Keratinocyte (primary cell): ENCODE measurements at places on chromosomes 13 and 19. TPM values are rescaled to one million over a fixed set of nuclear protein-coding genes. Genes with fewer than 3 reads are reported as not detected.

Gene KLK14
- 0.05 to 0.63 TPM (median 0.10 TPM) in 3 replicates for polyA plus RNA-seq

- peaks cover 17% of the 10 kb centered on the region for H3K4me1 ChIP-seq
- H3K27me3 ChIP-seq, result no peaks in the 10 kb centered on the region
- no peak overlapping the region for H3K4me3 ChIP-seq
- no peak for DNase-seq
- no peak overlapping the region for H3K27ac ChIP-seq
Observed at GRCh38 chr13:110109910-110110309, 197.0 kb downstream of the COL4A1 start.

GRCh38 chr19:58570770-58571574 lies 2.2 kb downstream of the MZF1 start:
- H3K36me3 ChIP-seq, result peaks cover 13% of the 10 kb centered on the region
- H3K4me3 ChIP-seq, result no peak overlapping the region
- DNase-seq, result no peak
- H3K4me1 ChIP-seq, result peaks cover 12% of the 10 kb centered on the region

GRCh38 chr19:44951179-44952159 lies 3.7 kb upstream of the CLPTM1 start:
- peaks cover 3% of the 10 kb centered on the region for H3K36me3 ChIP-seq
- no peak overlapping the region for H3K27ac ChIP-seq
- H3K27me3 ChIP-seq, result no peaks in the 10 kb centered on the region
- no peak for DNase-seq
- H3K4me1 ChIP-seq, result peaks cover 14% of the 10 kb centered on the region
- H3K4me3 ChIP-seq, result no peak overlapping the region

GRCh38 chr19:33300009-33300893 lies 2.1 kb downstream of the CEBPA start:
- H3K27ac ChIP-seq, result no peak overlapping the region
- DNase-seq, result no peak
- peaks cover 57% of the 10 kb centered on the region for H3K4me1 ChIP-seq

- H3K36me3 ChIP-seq, result peaks cover 4% of the 10 kb centered on the region
- H3K4me3 ChIP-seq, result peak overlapping the region; percentile 30
- H3K4me1 ChIP-seq, result peaks cover 13% of the 10 kb centered on the region
- peak; percentile 26 for DNase-seq
Observed at GRCh38 chr19:34430738-34431625, 2.8 kb downstream of the UBA2 start.

Gene CYP2A6
- not detected in 3 replicates for polyA plus RNA-seq

Gene CCNA1
- 0.60 to 1.1 TPM (median 0.80 TPM) in 3 replicates for polyA plus RNA-seq

DNA sequence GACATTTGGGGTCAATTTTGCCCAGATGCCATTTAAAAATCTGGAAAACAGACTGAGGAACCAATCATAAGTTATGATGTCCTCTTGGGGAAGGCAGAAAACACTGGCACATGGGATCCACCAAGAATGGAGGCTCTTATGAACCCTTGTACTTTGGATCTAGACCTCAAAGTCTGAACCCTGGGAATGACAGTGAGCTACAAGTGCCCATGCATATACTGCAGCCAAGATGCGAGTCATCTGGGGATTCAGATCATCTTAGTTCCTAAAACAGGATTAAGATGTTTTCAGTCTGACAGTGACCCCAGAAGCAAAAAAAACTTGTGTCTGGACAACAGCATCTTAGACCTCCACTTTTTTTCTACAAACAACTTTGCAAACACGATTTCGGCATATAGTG lies 100.2 kb upstream of the SIAH3 start:
- H3K27ac ChIP-seq, result no peak overlapping the region
- H3K27me3 ChIP-seq, result no peaks in the 10 kb centered on the region
- DNase-seq, result no peak
- no peaks in the 10 kb centered on the region for H3K4me1 ChIP-seq
- no peaks in the 10 kb centered on the region for H3K36me3 ChIP-seq

DNA sequence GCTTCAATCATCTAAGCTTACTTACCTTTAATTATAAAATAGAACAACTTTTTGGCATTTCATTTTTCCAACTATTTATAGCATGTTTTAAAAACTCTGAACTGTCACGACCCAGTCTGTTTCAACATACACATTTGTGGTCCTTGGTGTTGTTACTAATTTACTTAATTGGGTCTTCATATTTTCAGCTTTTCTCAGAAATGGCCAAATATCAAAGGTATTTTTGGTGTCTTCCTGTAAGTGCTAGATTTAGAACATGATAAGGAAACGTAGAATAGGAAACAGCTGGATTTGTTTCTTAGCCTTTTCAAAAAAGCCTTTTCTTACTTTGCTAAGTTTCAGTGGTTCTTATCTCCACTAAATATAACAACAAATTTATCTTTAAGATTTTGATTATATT lies 11.4 kb downstream of the LPAR6 start:
- H3K36me3 ChIP-seq, result no peaks in the 10 kb centered on the region
- H3K27ac ChIP-seq, result peak overlapping the region; percentile 81
- no peaks in the 10 kb centered on the region for H3K27me3 ChIP-seq
- H3K4me3 ChIP-seq, result no peak overlapping the region
- H3K4me1 ChIP-seq, result peaks cover 49% of the 10 kb centered on the region

Gene ANKRD10
- 27.8 to 58.1 TPM (median 34.5 TPM) in 3 replicates for polyA plus RNA-seq

Gene ZIC5
- not detected in 3 replicates for polyA plus RNA-seq

DNA sequence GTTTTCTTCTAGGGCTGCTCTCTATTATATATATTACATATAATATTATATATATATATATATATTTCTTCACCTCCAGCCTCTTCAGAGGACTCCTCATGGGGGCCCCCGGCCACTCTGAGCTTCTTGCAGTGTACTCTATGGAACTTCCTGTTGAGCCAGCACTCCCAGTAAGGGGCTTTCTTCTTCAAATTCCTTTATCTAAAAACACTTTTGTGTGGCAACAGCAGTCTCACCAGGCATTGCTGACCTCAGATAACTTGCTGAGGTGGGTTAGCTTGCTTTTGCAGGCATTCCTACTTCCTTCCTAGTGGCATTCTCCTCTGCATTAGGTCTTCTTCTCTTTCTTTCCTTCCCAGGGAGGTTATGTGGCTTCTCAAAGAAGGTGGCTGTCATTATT lies 381.5 kb downstream of the MYO16 start:
- no peak for DNase-seq
- no peaks in the 10 kb centered on the region for H3K4me1 ChIP-seq
- H3K27ac ChIP-seq, result no peak overlapping the region
- no peaks in the 10 kb centered on the region for H3K27me3 ChIP-seq

DNA sequence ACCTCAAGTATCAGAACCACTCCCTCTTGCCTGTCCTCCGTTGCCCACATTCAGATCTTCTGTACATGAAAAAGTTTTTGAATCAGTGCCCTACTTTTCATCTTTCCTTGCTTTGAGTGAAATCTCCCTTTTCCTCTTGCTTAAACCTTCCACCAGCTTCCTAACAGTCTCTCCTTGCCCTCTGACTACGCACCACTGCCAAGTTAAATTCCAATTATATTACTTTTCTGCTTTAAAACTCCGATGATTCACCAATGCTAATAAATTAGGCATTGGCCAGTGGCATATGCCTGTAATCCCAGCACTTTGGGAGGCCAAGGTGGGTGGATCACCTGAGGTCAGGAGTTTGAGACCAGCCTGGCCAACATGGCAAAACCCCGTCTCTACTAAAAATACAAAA lies 30.7 kb upstream of the RFXAP start:
- H3K4me3 ChIP-seq, result no peak overlapping the region
- no peaks in the 10 kb centered on the region for H3K36me3 ChIP-seq
- no peaks in the 10 kb centered on the region for H3K27me3 ChIP-seq
- H3K4me1 ChIP-seq, result no peaks in the 10 kb centered on the region
- DNase-seq, result no peak

DNA sequence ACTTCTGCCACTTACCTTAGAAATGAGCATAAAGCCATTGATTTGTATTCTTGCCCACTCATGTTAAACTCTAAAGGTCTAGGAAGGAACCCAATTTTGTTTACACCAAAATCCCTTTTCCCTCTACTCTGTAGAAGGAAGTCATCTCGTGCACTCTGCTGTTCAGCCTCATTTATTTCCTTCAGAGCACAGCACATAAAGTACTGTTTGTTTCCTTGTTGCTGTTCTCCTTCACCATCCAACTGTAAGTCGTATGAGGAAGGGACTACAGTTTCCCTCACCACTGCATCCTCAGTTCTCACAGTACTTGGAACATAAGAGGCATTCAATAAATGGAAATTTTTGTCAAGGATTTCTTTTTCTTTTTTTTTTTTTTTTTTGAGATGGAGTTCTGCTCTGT lies 24.6 kb downstream of the CDADC1 start:
- peaks cover 1% of the 10 kb centered on the region for H3K36me3 ChIP-seq
- H3K4me3 ChIP-seq, result no peak overlapping the region

DNA sequence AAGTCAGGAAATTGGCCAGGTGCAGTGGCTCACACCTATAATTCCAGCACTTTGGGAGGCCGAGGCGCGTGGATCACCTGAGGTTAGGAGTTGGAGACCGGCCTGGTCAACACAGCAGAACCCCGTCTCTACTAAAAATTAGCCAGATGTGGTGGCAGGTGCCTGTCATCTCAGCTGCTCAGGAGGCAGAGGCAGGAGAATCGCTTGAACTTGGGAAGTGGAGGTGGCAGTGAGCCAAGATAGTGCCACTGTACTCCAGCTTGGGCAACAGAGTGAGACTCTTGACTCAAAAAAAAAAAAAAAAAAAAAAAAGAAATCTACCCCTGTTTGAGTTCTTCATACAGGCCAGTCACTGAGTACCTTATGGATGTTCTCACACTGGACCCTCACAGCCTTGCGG lies 42.0 kb downstream of the SLC15A1 start:
- H3K27ac ChIP-seq, result no peak overlapping the region
- no peak for DNase-seq
- H3K4me3 ChIP-seq, result no peak overlapping the region
- no peaks in the 10 kb centered on the region for H3K36me3 ChIP-seq
- no peaks in the 10 kb centered on the region for H3K27me3 ChIP-seq

DNA sequence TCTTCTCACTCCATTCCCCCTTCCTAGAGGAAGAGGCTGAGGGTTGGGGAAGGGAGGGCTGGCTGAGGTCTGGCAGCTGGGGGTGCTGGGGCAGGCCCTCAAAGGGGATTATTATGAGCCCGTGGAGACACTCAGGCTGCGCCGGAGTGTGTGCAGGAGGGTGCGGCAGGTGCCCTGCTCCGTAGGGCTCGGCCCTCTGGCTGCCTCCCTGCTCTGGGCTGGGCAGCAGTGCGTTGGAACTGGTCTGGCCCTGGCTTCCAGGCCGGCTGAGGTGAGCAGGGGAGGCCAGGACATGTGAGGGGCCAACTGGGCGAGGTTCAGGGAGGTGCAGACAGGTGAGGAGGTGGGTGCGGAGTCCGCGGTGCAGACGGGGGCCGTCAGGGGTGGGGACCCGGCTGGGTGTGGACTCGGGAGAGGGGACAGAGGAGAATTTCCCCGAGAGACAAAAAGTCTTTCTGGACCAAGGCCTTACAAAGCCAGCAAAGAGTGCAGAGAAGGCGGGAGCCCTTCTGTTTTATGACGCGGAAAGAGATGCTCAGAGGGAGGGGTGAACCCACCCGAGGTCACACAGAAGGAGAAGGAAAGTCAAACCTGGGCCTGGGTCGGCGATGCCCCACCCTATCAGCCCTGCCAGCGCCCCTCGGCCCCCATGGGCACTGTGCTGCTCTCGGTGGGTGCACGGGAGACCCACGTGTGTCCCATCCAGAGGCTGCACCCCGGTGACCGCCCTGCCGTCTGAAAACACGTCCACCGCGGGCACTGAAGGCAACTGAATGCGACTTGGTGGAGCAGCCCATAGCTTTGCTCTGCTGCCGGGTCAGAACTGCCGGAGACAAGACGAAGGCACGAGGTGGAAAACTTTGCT lies 31.0 kb downstream of the PIP5K1C start:
- H3K27me3 ChIP-seq, result no peaks in the 10 kb centered on the region
- no peak overlapping the region for H3K4me3 ChIP-seq
- no peak overlapping the region for H3K27ac ChIP-seq
- no peaks in the 10 kb centered on the region for H3K36me3 ChIP-seq
- H3K4me1 ChIP-seq, result peaks cover 7% of the 10 kb centered on the region

Gene ZNF284
- polyA plus RNA-seq, result 2.1 to 3.0 TPM (median 2.6 TPM) in 3 replicates

- no peaks in the 10 kb centered on the region for H3K27me3 ChIP-seq
- H3K27ac ChIP-seq, result no peak overlapping the region
- H3K4me3 ChIP-seq, result no peak overlapping the region
- no peak for DNase-seq
- H3K36me3 ChIP-seq, result peaks cover 20% of the 10 kb centered on the region
Observed at GRCh38 chr19:17060802-17061201, 14.4 kb downstream of the HAUS8 start.

DNA sequence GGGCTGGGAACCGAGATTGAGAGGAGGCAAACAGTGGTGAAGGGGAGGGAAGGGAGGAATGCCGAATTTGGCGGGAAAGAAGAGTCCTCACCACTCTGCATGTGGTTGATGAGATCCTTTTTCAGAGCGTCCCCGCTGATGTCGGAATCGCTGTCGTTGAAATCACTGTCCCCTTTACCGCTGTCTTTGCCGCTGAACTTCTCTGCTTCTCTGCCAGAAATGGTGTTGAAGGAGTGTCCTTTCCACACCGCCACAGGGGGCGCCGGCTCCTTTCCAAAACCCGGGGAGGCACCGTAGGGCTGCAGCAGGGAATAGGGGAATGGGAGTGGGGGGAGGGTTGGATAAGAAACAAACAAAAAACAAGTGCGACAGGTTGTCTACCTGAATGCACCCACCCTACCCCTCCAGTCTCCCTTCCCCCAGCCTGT lies 3.1 kb downstream of the PCDH8 start:
- no peak for DNase-seq
- H3K36me3 ChIP-seq, result no peaks in the 10 kb centered on the region
- H3K4me1 ChIP-seq, result no peaks in the 10 kb centered on the region

Gene CEACAM16
- polyA plus RNA-seq, result not detected in 3 replicates

Gene SIGLECL1
- polyA plus RNA-seq, result not detected in 3 replicates

GRCh38 chr19:23403581-23404324 lies 8.5 kb upstream of the ZNF91 start:
- no peak for DNase-seq
- no peak overlapping the region for H3K27ac ChIP-seq
- no peaks in the 10 kb centered on the region for H3K27me3 ChIP-seq
- H3K4me3 ChIP-seq, result no peak overlapping the region
- no peaks in the 10 kb centered on the region for H3K4me1 ChIP-seq

Gene ZNF497
- polyA plus RNA-seq, result 0.29 to 0.72 TPM (median 0.32 TPM) in 3 replicates

GRCh38 chr13:79671420-79671819 lies 190.5 kb downstream of the NDFIP2 start:
- H3K27me3 ChIP-seq, result no peaks in the 10 kb centered on the region
- H3K36me3 ChIP-seq, result no peaks in the 10 kb centered on the region
- peaks cover 24% of the 10 kb centered on the region for H3K4me1 ChIP-seq

- DNase-seq, result no peak
- no peak within 1 kb of the TSS for H3K27ac ChIP-seq
- H3K4me3 ChIP-seq, result no peak within 1 kb of the TSS
- H3K27me3 ChIP-seq, result peaks cover 8% of the 10 kb centered on the region
Observed at GRCh38 chr19:50513746-50514345, at the start of gene ASPDH. TSS of gene ASPDH (minus strand) at chr19:50513913. CDS start at chr19:50513823, 90 bp downstream.

Gene CD37
- polyA plus RNA-seq, result not detected in 3 replicates

Gene NAPSA
- 0.51 to 2.8 TPM (median 0.94 TPM) in 3 replicates for polyA plus RNA-seq

Gene SPACA4
- polyA plus RNA-seq, result 0.08 TPM in 1 of 3 replicates, not detected in the others

Gene CEBPA
- polyA plus RNA-seq, result 1.5 to 6.4 TPM (median 3.6 TPM) in 3 replicates

DNA sequence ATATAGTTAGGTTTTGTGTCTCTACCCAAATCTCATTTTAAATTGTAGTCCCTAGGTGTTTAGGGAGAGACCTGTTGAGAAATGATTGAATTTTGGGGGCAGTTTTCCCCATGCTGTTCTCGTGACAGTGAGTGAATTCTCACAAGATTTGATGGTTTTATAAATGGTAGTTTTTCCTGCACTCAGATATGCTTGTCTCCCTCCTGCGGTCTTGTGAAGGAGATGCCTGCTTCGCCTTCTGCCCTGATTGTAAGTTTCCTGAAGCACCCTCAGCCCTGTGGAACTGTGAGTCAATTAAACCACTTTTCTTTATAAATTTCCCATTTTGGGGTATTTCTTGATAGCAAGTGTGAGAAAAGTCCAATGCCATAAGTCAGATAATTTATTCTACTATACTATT lies 1977.5 kb upstream of the PCDH20 start:
- H3K27ac ChIP-seq, result no peak overlapping the region
- no peak for DNase-seq
- no peaks in the 10 kb centered on the region for H3K4me1 ChIP-seq
- no peaks in the 10 kb centered on the region for H3K27me3 ChIP-seq
